NCI-H1417 treated with DMSO at 0.1 percent for 48 hours (cell line): ENCODE measurements at places on chromosomes 4 and X.
A peak's percentile ranks its signal among the peaks of the same experiment; 100 is the strongest.

- DNase-seq, result no peak
Measured at GRCh38 chr4:1746265-1746691, 25.0 kb downstream of the TACC3 start.

- DNase-seq, result no peak
Measured at GRCh38 chr4:42501624-42502401, 104.5 kb downstream of the SHISA3 start.

GRCh38 chrX:133415276-133416105, at the start of gene GPC4:
GPC4 (minus strand) TSS chrX:133415489; CDS start chrX:133414965, 524 bp downstream.
- DNase-seq, result no peak

DNA sequence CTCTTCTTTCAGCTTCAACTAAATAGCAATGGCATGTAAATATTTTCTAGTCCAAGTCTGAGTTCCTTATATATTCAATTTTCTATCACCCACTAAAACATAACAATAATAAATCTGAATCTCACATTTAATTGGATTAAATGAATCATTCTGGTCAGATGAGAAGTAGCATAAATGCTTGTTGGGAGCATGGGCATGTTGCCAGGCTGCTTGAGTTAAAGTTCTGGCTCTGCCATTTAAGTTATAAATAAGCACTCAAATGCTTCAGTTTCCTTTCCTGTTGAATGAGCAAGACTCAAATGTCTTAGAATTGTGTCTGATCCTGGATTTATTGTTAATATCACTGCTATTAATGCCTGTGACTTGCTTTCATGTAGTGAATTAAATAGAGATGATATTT, 496.3 kb downstream of the STPG2 start:
- no peak for DNase-seq

DNA sequence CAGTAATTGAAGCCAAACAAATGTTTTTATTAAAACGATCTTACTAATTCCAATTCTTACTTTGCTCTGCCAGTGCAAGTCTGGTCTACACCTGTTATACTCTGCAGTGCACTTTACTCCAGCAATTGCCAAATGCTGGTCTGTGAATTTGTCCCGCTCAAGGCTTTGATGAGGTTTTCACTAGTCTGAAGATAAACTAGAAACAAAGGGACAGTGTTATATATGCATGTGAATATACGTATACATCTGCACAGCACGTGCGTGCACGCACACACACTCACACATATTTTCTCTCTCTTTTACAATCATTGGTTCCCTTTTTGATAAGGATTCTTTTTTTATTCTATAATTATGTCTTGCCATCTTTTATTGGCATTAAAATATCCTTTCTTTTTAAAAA, 88.5 kb upstream of the LCORL start:
- DNase-seq, result no peak

GRCh38 chrX:118239178-118239870, 106.6 kb upstream of the WDR44 start:
- no peak for DNase-seq

GRCh38 chr4:77699731-77700210, 94.2 kb downstream of the CXCL13 start:
- no peak for DNase-seq

GRCh38 chrX:261167-261918, 19.8 kb upstream of the PLCXD1 start:
- DNase-seq, result no peak

GRCh38 chrX:47030339-47030738, 47.9 kb upstream of the RGN start:
- DNase-seq, result peak; percentile 30

DNA sequence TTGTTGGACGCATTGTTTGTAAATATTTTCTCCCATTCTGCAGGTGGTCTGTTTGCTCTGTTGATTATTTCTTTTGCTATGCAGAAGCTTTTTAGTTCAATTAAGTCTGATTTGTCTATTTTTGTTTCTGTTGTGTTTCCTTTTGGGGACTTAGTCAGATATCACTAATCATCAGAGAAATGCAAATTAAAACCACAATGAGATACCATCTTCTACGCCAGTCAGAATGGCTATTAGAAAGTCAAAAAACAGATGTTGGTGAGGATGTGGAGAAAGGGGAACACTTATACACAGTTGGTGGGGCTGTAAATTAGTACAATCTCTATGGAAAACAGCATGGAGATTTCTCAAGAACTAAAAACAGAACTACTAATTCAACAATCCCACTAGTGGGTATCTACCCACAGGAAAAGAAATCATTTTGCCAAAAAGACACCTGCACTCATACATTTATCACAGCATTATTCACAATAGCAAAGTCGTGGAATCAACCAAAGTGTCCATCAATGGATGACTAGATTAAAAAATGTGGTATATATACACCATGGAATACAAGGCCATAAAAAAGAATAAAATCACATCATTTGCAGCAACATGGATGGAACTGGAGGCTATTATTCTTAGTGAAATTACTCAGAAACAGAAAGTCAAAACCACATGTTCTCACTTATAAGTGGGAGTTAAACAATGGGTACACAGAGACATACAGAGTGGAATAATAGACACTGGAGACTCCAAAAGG, 8.1 kb downstream of the COQ2 start:
- DNase-seq, result no peak

GRCh38 chr4:18636001-18636585, 614.5 kb upstream of the LCORL start:
- DNase-seq, result no peak

- no peak for DNase-seq
Measured at GRCh38 chr4:32826169-32826568, 2106.0 kb downstream of the PCDH7 start.

DNA sequence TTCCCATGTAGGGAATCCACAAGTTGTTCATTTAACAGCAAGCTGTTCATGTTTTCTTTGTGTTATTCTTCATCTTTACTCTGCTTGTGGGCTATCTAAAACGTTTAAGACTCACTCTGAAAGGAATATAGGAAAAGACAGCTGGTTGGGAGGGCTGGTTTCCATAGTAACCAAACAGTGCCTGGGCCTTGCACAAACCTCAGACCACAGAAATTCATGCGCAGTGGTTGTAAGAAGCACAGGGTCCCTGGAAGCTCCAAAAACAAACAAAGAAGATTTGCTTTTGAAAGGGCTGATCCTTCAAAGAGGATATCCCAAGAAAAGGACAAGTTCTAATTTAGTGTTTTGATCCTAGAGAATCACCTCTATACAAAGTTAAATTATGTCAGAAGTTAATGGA, 7.8 kb downstream of the SERTM2 start:
- peak; percentile 26 for DNase-seq

DNA sequence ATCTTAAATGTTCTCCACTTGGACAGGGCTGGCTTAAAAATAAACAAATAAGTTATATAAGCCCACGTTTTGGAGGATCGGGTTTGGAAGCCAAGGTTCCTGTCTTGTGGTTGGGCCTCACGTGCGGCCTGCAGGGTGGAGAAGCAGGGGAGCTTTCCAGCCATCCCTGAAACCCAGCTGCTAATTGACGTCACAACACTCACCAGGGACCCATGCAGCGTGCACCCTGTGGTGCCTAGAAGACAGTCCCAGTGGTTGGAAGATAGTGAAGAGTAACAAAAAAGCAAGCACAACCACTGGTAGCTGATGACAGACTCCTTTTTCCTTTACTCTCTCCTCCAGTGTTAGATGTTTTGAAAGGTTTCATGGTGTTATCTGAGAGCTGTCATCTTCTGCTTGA, 142.0 kb upstream of the RBPJ start:
- DNase-seq, result no peak

GRCh38 chr4:176709417-176709816, 83.3 kb downstream of the VEGFC start:
- no peak for DNase-seq

DNA sequence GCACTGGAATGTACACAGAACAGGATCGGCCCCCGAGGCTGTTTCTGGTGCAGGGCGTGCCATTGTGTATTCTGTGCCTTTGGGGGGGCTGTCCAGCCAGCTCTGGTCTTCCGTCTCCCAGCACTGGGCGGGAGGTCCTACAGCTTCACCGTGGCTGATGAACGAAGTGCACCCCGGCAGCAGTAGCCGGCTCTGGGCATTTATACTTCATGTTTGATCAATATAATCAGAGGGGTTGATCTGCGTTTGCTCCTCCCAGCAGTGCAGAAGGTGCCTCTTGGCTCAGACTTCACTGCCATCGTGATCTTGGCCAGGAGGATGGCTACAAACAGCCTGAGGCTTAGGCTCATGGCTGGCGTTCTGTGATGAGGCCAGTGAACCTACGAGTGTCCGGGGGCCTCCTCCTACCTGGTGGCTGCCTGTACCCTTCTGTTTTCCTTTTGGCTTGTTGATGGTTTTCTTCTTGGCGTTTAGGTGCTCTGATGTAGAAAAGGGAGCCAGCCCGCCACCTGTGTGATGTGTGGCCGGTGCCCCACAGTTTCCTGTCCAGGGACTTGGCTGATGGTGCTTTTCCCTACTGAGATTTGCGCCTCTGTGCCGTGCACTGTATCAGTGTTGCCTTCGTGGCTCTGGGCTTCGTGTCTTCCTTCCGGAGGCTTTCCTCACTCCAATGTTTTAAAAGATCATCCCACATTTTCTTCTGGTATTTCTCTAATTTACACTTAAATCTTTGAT, 31.2 kb upstream of the HGFAC start:
- DNase-seq, result no peak

- no peak for DNase-seq
Measured at GRCh38 chr4:115272185-115272584, 158.8 kb upstream of the NDST4 start.

- no peak for DNase-seq
Measured at GRCh38 chr4:100907465-100908454, 389.9 kb upstream of the EMCN start.

- DNase-seq, result no peak
Measured at GRCh38 chr4:111849746-111850284, 295.4 kb upstream of the FAM241A start.

- no peak for DNase-seq
Measured at GRCh38 chrX:18543738-18544137, 118.3 kb downstream of the CDKL5 start.
